ENCODE measurements at places on chromosomes 11 and 22. TPM values are rescaled to one million over a fixed set of nuclear protein-coding genes. Genes with fewer than 3 reads are reported as not detected.

The KCNJ1 gene
- polyA plus RNA-seq = 69.9 TPM

The OR51I1 gene
- polyA plus RNA-seq = not detected

The RELT gene
- polyA plus RNA-seq = 2.9 TPM

The ARRB1 gene
- polyA plus RNA-seq = 27.8 TPM

The PKDREJ gene
- 0.52 TPM for polyA plus RNA-seq

The MS4A14 gene
- 0.10 TPM for polyA plus RNA-seq

The CSF2RB gene
- 2.4 TPM for polyA plus RNA-seq

The PLAAT5 gene
- 0.26 TPM for polyA plus RNA-seq

The OR2AG2 gene
- polyA plus RNA-seq = not detected

The PAX6 gene
- 0.27 TPM for polyA plus RNA-seq

The KCNQ1 gene
- 13.4 TPM for polyA plus RNA-seq

The TMEM121B gene
- 0.84 TPM for polyA plus RNA-seq

The KRTAP5-1 gene
- polyA plus RNA-seq = 0.64 TPM

The PARVG gene
- 1.7 TPM for polyA plus RNA-seq

The PAAF1 gene
- 33.7 TPM for polyA plus RNA-seq

The DDX25 gene
- polyA plus RNA-seq = 4.8 TPM

The TPCN2 gene
- polyA plus RNA-seq = 14.7 TPM

The FGF19 gene
- 1.1 TPM for polyA plus RNA-seq

The MYOD1 gene
- 0.04 TPM for polyA plus RNA-seq

The NRGN gene
- 19.6 TPM for polyA plus RNA-seq

The IGLL1 gene
- polyA plus RNA-seq = 0.61 TPM

The PRODH gene
- 28.9 TPM for polyA plus RNA-seq

The DEAF1 gene
- polyA plus RNA-seq = 55.3 TPM
